Fibroblast of skin of back (primary cell): ENCODE measurements at places on chromosomes 6 and 20.

DNA sequence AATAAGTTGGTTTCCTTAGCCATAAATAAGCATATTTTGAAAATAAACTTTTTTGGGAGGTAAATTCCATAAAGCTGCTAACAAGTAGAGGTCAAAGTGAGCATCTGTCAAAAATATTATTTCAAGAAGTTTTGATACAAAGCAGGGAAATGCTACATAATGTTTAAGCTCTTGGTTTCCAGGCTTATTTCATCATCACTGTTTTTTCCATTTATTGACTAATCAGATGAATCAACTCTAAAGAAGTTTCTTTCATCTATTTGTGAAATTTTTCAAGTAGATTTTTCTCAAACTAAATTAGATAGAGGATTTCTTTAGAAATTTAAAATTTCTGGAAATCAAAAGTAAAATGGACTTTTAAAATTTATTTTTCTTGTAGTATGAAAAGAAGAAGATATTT, 89.5 kb upstream of the TBX18 start:
- DNase-seq, result no peak

DNA sequence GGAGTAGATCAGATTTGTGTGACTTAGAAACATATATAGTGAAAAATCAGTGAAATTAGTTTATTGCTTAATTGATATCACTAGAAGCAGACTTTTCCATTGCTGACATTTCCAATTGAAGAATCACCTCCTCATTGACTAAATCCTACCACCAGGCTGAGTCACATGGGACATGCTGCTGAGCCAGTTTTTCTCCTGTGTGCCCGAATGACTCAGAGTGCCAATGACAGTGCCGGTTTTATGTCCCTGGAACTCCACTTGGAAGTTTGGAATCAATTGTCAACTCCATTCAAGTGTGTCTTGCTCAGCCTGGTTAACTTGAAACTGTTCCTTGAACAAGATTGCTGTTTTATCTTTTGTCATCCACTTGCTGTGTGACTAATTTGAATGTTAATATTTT, 316.1 kb upstream of the PRDM1 start:
- DNase-seq, result peak; percentile 49

- no peak for DNase-seq
These were observed 11.0 kb downstream of the SMPDL3A start for GRCh38 chr6:122799916-122800686.

GRCh38 chr6:83974409-83975050, 59.0 kb upstream of the MRAP2 start:
- DNase-seq, result no peak

DNA sequence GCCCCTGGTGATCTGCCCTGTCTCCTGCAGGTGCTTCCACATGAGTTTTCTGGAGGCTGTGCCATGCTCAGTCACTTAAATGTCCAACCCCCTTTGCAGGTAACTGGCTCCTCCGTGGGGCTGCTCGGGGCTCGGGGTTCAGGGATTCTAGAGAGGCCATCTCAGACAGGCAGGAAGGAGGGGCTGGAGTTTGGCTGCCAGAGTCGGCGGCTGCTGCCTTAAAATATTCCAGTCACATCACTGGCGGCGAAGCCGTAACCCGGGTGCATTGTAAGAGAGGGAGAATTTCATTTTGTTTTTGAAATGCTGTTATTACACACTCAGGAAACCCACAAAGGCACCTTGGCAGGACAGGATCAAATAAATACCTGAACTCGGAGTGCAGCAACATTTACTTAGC, 212.9 kb upstream of the PMEPA1 start:
- DNase-seq, result no peak

- no peak for DNase-seq
These were observed 10.1 kb downstream of the HRH3 start for GRCh38 chr20:62209850-62210495.

DNA sequence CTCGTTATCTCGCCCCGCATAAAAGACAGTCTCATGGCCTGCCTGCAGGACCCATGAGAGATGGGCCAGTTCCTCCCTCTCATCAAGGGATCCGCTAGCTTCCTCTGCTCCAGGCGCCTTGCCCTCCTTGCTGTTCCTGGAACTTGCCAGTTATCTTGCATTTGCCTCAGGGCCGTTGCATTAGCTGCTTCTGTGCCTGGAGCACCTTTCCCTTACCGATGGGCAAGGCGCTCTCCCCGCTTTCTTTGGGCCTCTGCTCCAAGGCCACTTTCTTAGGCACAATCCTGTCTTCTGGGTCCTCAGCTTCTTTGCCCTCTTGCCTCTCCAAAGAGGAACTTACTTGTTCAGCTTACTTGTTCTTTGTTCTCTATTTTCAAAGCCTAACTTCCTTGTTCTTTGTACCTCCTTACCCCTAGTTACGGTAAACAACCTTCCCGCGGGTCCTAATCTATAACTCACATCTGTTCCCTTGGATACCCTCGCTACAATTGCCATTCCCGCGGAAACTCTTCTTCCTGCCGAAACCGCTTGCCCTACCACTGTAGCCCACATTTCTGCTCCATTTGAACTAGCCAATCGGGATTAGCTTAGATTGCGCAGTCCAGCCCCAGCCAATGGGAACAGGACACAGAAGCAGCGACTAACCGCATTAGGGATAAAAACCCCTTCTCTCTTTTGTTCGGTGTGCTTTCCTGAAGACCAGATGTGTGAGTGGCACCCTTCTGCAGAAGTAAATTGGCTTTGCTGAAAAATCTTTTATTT, 887 bp upstream of the NSFL1C start:
- no peak for DNase-seq
